T-helper 17 cell (primary cell): ENCODE measurements at places on chromosomes 12 and 14. TPM values are rescaled to one million over a fixed set of nuclear protein-coding genes. Genes with fewer than 3 reads are reported as not detected.

The GDF11 gene
- 9.5 TPM for total RNA-seq

The ERBB3 gene
- total RNA-seq: 0.80 TPM

The SIX1 gene
- total RNA-seq: not detected

The MARK3 gene
- total RNA-seq: 121 TPM

The GNPTAB gene
- 41.2 TPM for total RNA-seq

The SMARCD1 gene
- total RNA-seq: 74.0 TPM

The DNM1L gene
- 82.8 TPM for total RNA-seq

- DNase-seq: no peak
Measured at GRCh38 chr12:80636832-80637231, 70.6 kb upstream of the MYF6 start.

DNA sequence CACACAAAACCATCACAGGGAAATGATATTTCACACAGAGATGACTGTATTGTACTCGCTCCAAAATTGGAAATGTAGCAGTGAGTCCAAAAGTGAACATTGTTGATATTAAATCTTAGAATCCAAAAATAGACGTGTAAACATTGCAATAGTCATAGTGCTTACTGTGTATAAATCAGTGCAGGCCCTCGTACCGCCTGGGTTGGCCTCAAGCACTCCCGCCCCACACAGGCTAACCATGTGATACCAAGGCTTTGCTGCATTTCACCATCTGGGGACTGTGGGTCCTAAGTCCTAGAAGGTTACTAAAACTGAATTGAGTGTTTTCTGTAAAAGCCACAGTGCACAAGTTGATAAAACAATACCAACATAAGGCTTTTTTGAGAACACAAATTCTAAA is 107.3 kb downstream of the PPP2R5E start:
- no peak for DNase-seq

DNA sequence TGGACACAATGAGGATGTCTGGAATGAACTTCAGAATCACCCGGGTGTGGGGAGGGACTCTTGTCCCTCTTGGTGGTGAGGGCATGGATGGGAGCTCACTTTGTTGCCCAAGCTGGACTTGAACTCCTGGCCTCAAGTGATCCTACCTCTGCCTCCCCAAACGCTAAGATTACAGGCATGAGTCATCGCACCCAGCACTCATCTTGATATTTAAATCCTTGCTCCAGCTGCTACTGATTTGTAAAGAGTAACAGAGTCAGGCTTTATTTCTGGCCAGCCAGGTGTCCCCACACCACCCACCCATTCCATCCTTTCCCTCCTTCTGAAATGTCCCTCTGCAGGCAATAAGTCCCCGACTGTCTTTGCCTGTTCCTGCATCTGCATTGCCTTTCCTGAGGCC is 4.9 kb downstream of the DDX54 start:
- no peak for DNase-seq

- DNase-seq: no peak
Measured at GRCh38 chr14:66216763-66217162, 269.4 kb upstream of the CCDC196 start.

DNA sequence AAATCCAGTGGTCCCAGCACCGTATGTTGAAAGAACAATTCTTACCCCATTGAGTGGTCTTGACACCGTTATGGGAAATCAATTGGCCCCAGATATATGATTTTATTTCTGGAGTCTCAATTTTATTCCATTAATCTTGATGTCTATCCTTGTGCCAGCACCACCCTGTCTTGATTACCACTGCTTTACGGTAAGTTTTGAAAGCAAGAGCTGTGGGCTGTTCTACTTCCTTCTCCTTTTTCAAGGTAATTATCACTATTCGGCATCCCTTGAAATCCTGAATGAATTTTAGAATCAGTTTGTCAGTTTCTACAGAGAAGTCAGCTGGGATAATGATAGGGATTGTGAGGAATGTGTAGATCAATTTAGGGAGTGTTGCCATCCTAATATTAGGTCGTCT is 160.8 kb upstream of the SFSWAP start:
- no peak for DNase-seq

DNA sequence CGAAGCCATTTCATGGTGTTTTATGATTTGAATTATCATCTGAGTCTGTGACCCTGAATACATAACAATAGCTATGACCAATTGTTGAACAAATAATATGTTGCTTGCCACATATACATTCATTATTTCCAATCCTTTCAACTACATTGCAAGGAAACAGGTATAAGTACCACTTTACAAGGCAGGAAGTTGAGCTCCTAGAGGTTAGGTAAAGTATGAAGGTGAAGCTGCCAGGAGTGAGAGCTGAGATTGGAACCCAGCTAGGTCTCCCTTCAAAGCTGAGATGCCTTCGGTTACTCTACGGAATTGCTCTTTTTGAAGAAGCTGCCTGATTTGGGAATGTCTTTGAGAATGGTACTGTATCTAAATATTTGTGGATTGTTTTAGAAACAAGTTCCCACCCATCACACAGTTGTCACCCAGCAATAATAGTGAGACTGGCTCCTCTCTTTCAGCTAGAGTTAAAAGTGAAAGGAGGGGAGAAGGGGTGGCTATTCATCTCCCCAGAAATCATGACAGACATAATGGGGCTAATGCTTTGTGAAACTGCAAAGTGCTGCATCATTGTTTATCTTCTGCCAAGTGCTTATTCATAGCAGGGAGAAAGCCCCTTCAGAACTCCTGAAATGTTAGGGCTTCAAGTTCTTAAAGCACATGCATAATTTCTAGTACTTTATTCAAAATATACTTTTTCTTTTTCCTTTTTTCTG is 75.9 kb upstream of the AMIGO2 start:
- no peak for DNase-seq

DNA sequence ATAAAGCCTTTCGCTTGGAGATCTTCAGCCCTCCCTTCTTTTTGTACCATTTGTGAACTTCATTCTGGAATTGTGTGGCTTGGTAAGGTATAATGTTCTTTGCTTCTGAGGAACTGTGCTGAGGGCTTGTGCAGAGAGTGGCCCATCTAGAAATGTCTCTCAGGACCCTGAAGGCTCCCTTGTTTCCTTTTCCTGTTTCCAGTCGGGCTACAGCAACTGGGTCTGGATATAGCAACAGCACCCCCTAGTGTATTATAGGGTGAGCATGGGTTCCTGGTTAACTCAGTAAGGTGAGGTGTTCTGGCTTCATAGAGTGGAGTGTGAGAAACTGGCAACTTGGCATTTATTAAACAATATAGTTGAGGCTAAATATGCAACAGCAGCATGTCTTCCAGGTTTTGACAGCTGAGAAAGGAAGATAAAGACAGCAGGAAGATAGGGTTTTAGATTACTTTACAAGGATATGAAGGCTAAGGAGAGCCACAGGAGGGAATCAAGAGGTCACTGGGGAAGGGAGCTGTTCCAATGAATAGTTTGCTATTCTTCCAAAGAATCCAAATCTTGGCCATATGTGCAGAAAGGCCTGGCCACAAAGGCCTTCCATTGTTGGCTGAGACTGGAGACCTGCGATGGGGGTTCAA is 49.1 kb upstream of the RNU6-8 start:
- peak; percentile 14 for DNase-seq

GRCh38 chr14:45381091-45381490 is 128.1 kb upstream of the MIS18BP1 start:
- no peak for DNase-seq

DNA sequence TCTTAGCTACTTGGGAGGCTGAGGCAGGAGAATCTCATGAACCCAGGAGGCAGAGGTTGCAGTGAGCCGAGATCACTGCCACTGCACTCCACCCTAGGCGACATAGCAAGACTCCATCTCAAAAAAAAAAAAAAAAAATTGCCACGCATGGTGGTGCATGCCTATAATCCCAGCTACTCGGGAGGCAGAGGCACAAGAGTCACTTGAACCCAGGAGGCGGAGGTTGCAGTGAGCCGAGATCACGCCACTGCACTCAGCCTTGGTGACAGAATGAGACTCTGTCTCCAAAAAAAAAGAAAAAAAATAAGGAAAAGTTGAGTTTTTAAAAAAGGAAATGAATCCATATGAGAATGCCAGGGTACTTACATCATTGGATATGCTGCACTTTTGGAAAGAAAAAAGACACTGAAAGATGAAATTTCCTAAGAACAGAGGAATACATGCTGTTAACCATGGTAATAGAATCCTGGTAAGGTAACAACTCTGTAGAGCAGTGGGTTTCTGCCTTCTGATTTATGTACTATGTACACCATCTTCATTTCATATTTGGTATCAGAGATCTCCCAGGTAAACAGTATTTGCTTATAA is 222.7 kb downstream of the ERC1 start:
- no peak for DNase-seq

DNA sequence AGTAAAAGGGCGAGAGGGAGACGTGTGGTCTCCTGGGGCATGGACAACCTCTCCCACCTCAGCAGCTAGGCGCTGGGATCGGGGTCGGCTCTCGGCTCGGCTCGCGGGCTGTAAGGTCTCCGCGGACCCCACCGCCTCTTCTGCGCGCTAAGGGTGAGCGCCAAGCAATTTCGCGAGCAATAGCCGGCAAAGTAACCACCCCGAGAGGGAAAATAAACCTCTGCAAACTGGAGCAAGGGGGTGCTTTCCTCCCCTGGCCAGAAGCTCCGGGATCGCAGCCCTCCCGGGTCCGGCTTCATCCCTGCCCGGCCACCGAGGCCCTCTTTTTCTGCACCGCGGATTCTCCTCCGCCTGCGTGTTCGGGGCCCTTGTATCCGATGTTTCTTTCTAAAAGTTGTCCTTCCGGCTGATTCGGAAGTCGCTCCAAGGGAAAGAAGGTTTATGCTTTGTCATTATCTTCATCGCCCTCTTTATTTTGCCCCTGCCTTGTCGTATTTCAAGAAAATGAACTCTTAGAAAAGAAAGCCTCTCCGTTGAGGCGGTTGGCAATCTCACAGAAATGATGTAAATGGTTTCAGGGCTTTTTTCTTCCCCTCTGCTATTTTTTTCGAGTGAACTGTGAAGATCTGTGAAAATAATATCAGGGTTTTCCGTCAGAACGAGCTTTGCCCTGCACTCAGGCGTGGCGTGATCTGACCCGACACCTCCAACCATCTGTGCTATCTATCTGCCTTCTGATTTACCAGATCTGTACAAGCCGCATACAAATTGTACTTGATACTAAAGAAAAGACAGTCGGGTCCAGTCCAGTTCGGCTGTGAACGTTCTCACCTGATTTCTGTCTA is 1.7 kb upstream of the SIX6 start:
- no peak for DNase-seq

DNA sequence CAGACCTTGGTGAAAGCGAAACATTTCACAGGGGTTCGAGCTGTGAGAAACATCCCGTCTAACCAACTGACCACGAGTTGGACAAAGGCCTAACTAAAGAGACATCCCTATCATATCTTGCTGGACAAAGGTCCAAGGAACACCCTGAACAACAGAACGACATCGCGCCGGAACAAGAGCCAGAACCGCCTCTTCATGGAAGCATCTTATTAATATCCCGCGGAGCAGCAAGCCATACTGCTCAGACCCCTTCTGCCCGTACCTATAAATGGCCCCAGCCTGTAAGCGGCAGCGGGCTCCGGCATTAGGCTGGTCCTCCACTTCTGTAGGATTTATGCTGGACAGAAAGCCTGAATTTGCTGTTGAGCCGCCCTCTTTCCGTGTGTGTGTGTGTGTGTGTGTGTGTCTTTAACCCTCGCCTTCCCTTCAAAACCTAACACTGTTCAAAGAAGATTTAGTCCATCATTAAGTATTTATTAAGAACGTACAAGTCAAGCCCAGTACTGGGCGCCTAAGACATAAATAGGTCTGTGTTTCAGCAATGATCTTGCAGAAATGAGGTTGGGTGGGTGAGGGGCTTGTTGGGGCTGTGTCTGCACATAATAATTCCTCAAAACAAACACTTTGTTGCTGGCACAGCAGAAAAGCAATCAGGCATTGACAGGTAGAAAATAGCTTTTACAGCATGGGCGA is 1.9 kb downstream of the SLC6A15 start:
- no peak for DNase-seq

DNA sequence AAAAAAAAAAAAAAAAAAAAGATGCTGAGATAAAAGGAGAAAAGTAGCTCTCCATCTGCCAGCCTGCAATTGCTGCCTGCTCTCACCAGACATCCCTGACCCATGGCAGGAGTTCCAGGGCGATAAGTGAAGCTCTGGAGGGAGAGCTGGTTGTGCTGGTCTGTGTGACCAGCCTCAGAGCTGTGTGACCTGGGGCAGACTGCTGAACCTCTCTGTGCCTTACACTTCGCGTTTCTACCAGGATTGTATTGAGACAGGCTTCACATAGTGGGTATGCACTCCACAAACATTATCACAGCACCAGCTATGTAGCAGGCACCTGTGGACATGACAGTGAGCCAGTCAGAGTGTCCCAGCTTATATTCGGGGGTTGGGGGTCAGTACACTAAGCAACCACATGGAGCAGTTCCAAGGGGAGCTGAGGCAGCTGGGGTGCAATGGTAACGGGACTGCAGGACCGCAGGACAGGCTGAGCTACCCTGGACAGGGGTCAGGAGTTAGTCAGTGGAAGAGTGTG is 57.5 kb downstream of the RBM19 start:
- no peak for DNase-seq

DNA sequence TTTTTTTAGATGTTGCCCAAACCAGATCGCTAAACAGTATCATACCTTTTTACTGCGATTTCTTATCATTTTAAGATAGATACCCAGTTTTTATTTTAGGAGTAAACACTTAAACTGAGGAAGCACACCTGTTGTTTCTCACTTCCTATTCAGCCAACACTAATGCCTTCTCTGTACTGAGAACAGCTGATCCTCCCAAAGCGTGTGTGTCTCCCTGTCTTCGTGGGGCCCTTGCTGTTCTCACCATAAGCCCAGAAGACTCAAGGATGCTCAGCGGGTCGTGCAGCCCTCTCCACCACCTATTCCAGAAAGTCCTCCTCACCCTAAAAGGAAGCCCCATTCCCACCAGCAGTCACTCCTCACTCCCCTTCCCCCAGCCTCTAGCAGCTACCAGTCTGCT is 14.8 kb downstream of the PPP2R5C start:
- no peak for DNase-seq

DNA sequence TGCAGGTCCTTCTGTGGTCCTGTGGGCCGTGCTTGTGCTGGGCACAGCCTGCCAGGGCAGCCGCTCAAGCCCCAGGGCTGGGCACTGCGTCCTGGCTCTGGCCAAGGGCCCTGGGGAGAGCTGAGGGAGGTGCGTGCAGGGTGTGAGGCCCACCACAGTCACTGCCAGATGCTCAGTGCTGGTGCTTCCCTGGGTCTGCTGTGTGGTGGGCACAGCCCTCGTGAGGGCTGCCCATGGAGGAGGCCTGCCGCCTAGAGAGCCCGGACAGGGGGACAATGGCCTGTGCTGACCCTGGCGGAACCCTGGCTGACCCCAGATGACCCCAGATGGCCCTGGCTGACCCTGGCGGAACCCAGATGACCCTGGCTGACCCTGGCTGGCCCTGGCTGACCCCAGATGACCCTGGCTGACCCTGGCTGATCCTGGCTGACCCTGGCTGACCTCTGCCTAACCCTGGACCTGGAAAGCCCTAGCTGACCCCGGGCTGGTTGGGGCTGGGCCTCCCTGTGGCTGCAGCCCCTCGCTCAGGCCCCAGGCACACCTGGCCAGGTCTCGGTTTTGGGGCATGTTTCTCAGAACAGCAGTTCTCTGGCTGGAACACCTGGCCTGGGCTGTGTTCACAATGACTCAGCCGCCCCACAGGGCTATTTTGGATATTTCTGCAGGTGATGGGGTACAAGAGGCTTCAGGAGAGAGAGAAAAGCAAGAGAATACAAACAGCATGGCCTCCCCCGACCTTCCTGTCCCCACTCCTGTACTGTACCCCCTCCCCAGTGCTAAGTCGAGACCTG is 55.4 kb downstream of the TMEM121 start:
- no peak for DNase-seq

GRCh38 chr14:50036211-50036610 is 80.2 kb downstream of the VCPKMT start:
- DNase-seq: no peak

- DNase-seq: no peak
Measured at GRCh38 chr12:126447346-126447745, 1382.1 kb downstream of the AACS start.

GRCh38 chr12:96995861-96996260 is 88.8 kb downstream of the NEDD1 start:
- DNase-seq: no peak
